ENCODE measurements at places on chromosomes 12 and 14.

DNA sequence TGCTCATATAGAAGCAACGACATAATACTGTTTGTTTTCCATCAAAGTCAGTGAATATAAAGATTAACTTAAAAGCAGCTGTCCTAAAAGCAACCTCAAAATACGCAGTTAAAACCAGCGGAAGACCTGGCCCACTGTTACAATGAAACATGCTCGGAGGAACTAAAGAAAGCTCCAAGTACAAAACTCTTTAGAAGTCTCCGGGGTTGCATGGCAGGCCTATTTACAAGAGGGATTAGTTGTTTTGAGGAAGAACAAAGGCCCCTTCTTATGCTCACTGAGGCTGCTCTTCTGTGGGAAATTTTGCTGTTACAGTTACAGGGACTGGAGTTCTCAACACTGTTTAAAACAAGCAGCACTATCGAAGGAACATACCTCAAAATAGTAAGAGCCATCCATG is 75.9 kb upstream of the C12orf71 start:
- DNase-seq: no peak

GRCh38 chr14:24130380-24130716 is at the start of gene FITM1:
Gene FITM1, plus strand, starts transcription at chr14:24130659. Its CDS starts 905 bp downstream, at chr14:24131564.
- no peak for DNase-seq

- no peak for DNase-seq
Observed at GRCh38 chr14:105421723-105422615, 2.3 kb downstream of the MTA1 start.

GRCh38 chr12:132270969-132271754 is 58.2 kb downstream of the GALNT9 start:
- no peak for DNase-seq

DNA sequence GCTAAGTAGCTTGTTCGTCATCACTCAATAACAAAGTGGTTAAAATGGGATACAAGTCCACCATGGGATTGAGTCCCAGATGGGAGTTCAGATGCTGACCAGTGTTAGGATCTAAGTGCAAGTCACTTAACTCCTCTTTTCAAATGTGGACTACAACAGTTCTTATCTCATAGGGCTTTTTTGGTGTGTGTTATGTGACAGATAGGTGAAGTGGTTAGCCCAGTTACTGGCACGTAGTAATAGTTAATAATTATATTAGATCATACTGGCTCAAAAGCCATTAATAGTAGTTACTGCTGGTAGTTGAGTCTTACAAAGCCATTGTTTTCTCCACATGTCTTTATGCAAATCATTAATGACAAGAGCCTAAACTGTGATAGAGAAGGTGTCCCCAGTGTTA is 73.2 kb downstream of the RCOR1 start:
- no peak for DNase-seq

DNA sequence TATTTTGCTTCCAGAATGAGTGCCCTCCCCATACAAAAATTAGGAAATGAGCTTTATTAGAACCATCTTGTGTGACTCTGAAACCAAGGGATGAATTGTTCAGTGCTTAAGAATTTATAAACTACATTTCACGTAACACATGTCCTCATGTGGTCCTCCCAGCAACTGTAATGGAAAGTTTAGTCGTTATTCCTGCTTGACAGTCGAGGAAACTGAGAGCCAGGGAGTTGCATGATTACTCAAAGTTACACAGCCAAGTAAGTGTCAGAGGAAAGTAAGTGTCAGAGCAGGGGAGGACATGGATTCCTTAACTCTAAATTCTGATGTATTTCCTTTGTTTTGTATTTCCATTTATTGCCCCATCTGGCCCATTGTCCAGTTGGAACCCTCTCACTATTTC is 453.9 kb downstream of the FUT8 start:
- no peak for DNase-seq

GRCh38 chr14:77314043-77314442 is 6.6 kb downstream of the POMT2 start:
- DNase-seq: no peak

DNA sequence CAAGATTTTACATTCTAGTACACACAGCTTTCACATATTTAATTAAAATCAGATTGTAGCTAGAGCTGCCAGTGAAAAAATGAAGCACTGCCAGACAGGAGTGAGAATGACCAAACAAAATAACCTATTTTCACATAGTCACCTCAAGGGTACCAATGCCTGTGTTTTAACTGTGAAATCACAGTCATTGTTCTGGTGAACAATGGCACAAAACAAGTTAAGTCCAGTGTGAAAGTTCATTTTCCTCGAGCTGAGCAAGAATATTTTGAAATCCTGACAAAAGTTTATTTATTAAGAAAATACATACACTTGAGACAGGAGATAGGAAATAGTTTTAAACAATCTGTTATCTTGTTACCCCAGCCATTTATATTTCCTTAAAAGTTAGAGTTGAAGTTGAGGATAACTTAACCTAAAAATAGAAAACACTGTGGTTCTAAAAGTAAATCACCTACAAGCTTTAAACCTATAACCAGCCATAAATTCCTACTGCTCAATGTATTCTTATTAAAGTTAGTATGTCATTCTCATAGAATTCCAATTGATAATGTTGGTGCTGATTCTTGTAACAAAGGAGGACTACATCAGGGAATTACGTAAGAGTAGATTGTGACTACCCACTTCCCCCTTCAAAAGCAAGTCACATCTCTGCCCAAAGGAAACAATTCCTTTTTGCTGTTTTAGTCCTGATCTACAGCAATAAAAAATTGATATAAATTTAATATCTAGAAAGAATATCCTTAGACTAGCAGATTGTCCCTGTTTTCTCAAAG is 15.9 kb downstream of the DENND5B start:
- no peak for DNase-seq

DNA sequence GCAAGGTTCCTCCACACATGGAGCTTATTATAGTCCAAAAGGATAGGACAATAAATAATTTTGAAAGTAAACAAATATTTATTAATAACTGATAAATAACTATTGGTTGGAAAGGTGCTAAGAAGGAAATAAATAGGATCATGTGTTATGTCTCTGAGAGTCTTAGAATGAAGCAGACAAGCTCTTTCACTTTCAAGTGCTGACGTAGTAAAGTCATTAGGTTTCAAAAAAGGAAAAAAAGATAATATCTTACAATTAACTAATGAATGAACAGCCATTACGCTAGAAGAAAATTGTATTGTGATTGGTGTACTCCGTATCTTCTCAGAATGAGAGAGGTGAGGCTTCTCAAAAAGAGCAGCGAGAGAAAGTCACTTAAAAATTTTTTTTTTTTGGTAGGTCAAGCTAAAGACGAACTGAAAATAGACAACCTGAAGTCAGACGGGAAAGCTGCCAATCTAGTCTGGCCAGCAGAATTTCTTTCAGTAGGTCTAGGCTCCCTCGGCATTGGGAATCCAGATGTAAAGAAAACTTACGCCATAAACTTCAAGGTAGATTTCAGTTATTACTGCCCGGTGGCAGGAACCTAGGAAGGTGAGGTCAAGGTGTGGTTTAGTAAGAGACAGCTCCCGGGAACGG is 583 bp upstream of the LEMD3 start:
- no peak for DNase-seq

- DNase-seq: no peak
Observed at GRCh38 chr14:104200106-104200505, 61.7 kb downstream of the KIF26A start.

GRCh38 chr12:107514887-107515445 is 170.6 kb upstream of the PWP1 start:
- DNase-seq: no peak

GRCh38 chr14:101584055-101584859 is 23.0 kb downstream of the DIO3 start:
- no peak for DNase-seq

GRCh38 chr14:67569651-67570290 is 30.3 kb downstream of the PIGH start:
- no peak for DNase-seq

DNA sequence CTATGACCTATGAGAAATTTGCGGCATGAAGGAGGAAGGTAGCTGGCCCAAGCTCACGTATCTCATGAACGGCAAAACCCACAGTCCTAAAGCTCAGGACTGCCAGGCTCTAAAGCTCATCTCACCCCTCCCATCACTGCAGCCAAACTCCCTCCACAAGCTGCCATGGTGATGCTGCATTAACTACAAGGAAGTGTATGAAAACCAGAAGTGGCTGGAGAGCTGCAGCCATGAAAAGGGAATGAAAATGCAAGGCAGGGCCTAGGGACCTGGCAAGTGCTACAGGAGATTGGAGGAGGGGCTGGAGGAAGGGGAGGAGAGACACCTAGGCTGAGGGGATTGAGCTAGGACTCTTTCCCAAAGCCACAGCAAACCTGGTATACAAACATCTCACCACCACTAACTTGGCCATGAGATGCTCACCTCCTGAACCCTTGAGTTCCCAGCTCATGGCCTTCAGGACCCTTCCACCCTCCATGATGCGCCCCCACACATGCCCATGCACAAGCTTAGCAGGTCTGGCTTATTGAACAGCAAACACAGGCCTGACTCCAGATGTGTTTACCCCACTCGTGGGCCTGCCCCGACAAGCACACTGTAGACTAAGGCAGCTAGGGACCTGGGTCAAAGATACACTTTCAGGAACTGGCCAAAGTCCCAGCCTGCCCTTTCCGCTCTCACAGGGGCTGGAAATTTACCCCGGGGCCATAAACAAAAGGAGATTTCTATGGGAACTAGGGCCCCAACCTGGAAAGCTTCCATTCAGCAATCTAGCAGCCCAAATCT is 42.0 kb downstream of the LTBP2 start:
- peak; percentile 35 for DNase-seq

- no peak for DNase-seq
Observed at GRCh38 chr14:75514673-75515628, 7.3 kb upstream of the BATF start.

DNA sequence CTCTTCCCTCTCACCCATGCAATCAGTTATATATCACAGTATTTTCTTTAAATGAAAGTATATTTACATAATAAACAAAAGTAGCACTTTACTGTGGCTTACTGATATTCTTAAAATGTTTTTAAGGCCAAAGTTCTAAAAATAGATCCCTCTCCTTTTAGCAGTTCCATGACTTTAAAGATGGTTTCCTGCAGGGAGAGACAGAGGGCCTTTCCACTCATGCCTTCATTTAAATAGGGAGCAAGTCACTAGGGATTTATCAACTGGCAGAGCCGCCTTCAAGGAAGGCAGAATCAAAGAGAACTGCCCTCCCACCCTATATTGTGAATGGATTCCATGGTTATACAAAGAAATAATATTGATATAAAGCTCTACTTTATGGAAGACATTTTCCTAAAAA is 55.5 kb downstream of the DUSP16 start:
- DNase-seq: no peak

DNA sequence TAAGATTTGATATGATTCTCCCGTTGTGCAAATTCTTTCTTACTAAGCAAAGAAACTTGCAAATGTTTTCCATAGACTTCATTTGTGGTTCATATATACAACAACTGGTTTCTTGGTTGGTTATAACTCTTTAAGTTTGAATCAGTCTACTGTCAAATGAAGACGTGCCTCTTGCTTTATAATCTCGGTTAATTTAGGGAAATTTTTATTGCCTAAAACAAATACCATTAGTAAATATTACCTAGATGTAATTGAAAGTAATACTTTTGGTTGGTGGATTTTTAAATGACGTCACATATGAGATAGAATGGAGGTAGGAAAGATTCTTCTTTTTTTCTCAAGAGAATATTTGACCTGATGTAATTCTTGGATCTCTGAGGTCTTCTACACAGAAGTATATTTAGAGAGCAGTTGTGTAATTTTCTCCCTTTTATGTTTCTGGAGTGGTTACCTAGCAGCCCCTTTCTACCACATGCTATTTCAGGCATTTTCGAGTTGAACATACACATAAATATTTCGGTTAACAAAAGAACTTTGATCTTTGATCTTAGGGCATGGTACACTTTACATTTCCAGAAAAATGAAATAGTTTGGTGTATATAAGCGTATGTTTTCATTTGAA is 1.7 kb downstream of the ATF7IP start:
- no peak for DNase-seq

DNA sequence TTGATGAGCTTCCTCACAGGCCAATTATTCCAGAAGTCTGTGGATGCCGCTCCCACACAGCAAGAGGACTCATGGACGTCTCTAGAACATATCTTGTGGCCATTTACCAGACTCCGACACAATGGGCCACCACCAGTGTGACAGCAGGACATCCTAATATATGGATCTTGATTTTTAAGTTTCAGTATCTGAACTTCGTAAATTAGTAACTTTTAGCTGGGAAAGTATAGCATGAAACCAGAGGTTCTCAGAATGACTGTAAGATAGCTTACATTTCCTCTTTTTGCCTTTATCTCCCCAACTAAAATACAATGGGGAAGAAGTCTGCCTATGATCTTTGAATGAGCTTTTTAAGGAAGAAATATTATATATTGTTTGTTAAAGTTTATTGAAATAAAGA is 87.0 kb downstream of the DNAI7 start:
- DNase-seq: no peak
